ENCODE measurements at places on chromosomes 7 and 10.

- no peak for DNase-seq
Observed at GRCh38 chr10:65555192-65555591, 1370.6 kb upstream of the LRRTM3 start.

GRCh38 chr7:134632937-134633540 is 13.6 kb upstream of the BPGM start:
- DNase-seq: no peak

GRCh38 chr7:26372704-26373103 is 81.0 kb downstream of the SNX10 start:
- no peak for DNase-seq

DNA sequence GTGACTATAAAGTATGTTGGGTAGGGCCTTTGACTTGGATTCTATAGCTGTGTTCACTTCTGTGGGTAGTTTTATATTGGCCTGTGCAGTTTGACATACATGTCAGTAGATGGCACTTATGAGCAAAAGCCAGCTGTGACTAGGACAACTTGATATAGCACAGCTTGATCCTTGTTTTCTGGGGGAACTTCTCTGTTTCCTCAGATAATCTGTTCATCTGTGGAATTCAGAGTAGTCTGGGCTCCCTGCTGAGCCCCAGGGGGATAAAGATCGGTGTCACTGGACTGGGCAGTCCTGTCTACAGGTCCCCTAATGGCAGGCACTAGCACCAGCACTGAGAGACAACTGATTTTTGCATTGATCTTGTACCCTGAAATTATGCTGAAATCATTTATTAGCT is 25.4 kb downstream of the CYP2C9 start:
- DNase-seq: no peak

GRCh38 chr10:5844345-5845055 is 31.3 kb upstream of the GDI2 start:
- DNase-seq: no peak

- DNase-seq: no peak
Observed at GRCh38 chr10:104483582-104483981, 129.9 kb downstream of the CFAP58 start.

GRCh38 chr7:131444683-131445082 is 111.7 kb downstream of the PODXL start:
- no peak for DNase-seq

DNA sequence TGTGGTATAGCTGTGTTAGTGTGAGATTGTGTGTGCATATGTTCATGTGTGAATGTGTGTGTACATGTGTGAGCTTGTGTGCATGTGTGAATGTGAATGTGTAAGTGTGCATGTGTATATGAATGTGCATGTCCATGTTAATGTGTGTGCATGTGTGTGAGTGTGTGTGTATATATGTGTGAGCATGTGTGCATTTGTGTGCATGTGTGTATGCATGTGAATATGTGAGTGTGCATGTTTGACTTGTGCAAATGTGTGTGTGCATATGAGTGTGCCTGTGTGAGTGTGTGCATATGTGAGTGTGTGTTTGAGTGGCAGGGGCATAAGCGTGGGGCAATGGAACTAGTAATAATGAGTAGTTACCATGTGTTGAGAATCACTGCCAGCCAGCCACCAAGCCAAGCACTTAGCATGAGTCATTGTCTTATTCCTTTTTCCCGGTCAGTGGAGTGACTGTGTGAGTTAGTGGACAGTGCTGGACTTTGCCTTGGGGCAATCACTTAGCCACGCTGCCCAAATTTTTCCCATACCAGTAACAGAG is 46.3 kb upstream of the SHH start:
- no peak for DNase-seq

DNA sequence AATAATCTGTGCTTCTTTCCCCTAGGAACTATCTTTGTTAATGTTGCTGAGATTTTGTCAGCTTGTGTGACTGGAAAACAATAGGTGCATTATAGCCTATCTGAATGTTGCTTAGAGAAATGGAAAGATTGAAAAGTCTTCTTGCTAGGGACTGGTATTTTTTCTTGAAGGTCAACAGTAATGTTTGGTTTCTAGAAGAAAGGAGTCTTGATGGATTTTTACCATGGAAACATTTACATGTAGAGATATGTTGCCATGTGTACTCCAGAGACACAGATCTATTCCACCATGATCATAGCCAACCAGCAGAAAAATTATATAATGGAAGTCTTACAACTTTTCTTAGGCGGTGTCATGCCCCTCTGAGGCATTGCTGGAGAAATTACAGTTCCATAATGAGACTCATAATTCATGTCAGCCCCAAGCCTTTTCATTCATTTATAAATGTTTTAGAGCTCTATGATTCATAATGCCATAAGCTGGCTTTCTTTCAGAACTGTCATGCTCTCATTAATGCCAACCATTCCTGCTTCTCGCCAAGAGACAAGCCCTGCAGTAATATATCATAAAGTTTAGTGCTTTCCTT is 175.1 kb upstream of the PTPRZ1 start:
- DNase-seq: no peak

- no peak for DNase-seq
Observed at GRCh38 chr7:91537260-91538152, 273.3 kb downstream of the FZD1 start.

- DNase-seq: no peak
Observed at GRCh38 chr7:29878081-29878688, 71.9 kb downstream of the WIPF3 start.

All from stimulated activated CD8-positive, alpha-beta memory T cell treated with anti-CD3 and anti-CD28 coated beads, Interleukin-4, amount 100 ng/mL, for 1 hour (primary cell).